ENCODE measurements at places on chromosomes 3 and 15.

- no peak for DNase-seq
These were observed 54.5 kb downstream of the SETD2 start for GRCh38 chr3:47109393-47109792.

- DNase-seq = no peak
These were observed 11.7 kb downstream of the PAQR9 start for GRCh38 chr3:142951794-142952193.

DNA sequence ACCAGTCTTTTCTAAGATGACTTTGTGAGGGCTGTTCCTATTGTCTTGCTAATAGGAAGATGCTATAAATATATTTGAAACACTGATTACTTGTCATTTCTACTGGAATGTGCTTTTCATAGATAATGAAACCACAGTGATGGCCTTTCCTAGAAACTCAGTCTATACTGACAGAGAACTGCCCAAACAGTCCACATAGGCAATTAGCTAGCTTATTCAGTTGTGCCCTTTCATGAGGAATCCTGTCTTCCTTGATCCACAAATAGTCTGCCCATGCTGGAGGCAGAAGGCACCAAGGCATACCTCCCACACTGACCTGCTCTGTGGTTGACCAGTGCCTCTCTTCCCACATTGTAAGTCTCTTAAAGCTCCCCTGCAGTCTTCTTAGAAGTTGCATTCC lies 135.9 kb downstream of the CMSS1 start:
- no peak for DNase-seq

- no peak for DNase-seq
These were observed 126.7 kb upstream of the NR2E3 start for GRCh38 chr15:71683411-71684274.

DNA sequence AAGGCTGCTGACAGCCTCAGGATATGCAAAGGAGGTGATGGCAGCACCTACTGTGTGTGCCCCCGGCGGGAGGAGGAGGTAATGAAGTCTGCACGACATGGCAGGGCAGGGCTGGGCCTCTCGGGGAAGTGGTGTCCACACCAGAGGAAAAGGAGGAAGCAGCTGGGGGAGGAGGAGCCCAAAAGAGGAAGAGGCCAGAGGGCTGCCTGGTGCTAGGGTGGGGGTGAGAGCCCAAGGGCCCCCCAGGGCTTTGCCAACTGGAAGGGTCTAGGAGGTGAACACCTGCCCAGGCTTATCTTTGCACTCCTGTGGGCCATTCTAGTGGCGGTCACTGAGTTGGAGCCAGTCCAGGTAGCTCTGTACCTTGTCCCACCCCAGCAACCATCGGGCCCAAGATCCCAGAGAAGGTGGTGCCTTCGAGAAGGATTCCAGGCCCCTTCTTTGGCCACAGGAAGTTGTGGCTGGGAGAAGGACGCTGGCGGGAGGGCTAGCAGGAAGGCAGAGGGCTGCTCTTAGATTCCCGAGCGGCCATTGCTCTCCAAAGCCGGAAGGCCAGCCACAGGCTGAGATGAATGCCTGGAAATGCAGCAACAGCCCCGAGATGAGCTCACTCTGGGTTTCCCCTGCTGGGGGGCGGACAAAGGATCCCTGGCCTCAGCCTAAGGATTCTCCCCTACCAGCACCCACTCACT lies 7.0 kb downstream of the GNAI2 start:
- DNase-seq = no peak

DNA sequence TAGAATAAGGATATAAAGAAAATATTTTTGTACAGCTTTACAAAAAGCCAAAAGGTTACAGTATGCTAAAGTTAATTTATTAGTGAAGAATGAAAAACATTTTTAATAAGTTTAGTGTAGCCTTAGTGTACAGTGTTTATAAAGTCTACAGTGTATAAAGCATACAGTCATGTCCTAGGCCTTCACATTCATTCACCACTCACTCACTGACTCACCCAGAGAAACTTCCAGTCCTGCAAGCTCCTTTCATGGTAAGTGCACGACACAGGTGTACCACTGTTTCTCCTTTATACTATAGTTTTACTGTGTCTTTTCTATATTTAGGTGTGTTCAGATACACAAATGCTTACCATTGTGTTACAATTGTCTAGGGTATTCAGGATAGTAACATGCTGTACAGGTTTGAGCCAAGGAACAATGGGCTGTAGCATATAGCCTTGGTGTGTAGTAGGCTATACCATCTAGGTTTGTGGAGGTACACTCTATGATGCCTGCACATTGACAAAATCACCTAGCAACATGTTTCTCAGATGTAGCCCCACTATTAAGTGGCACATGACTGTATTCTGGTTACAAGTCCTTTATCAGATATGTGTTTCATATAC lies 197.1 kb upstream of the KBTBD8 start:
- no peak for DNase-seq

DNA sequence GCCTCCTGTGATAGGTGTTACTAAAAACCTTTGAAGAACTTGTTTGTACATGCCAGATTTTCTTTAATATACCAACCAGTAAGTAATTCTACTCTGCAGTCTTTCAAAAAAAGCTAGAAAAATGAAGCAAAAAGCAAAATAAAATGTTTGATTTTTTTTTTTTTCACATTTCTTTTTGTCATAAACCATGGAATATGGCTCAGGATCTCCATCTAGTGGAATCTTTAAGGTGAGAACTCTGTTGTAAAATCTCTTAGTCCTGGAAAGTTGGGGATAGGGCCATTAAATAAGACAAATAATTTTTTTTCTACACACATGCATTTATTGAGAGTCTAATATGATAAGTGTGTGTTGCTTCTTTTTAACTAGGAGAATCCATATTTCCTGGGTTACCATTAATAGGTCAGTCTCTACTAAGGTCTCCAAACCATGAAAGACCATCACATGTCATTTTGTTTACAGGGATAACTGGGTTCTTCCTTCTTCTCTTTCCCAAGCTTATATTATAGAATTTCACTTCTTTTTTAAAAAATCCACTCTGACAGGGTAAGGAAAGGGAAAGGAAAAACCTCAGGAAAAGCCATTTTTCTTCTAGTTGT lies 84.6 kb downstream of the SLC9A9 start:
- no peak for DNase-seq

DNA sequence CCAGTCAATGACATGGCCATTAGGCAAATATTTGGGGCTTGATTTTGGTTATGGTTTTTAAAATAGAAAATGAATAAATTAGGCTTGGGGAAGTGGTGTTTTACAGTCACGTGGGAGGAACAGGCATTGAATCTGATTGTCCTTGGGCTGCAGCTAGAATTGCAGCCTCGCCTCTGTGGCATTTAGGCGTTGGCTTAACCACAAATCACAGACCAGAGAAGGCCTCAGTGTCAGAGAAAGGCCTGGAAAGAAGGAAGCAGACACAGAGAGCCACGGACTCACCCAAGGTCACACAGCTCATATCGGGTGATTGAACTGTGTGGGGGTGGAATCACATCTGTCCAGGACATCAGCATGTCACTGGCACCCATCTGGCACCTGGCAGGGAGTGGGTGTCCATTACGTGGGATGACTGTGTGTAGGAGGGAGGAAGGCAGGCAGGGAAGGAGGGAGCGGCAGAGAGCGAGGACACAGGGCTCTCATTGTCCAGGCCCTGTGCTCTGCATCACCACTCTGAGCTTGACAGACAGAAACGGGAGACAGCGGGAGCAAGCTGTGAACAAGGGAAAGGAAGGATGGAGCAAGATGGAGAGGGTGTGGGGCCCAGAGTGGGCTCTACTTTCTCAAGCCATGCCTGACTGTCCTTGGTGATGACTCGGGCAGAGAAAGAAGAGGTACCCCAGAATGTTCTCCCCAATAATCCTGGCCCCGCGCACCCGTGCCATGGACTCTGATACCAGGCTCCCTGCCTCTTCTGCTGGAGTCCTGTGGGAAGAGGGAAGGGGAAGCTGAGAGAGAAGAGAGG lies 186.4 kb downstream of the FAM43A start:
- DNase-seq = no peak

- DNase-seq = no peak
These were observed 12.5 kb downstream of the TM2D3 start for GRCh38 chr15:101639667-101640066.

GRCh38 chr3:148477375-148477774 lies 220.3 kb upstream of the AGTR1 start:
- DNase-seq = no peak

- DNase-seq = peak; percentile 61
These were observed 92.7 kb downstream of the VGLL4 start for GRCh38 chr3:11551036-11551435.

DNA sequence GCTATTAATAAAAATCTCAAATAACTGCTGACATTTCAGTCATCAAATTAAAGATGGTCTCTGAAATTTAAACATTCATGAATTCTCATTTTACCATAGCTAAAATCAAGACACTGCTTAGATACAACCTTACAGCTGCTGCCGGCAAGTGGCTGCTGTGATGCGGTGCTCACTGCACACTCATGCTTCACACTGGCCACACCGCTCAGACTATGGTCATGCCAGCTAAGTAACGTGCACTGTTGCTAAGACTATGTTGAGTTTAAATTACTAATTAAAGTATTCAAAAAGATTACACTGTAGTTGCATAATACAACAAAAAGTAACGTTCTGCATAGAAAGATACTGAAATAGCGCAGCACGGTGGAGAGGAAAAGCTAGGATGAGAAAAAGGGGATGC lies 12.1 kb downstream of the ATP13A3 start:
- no peak for DNase-seq

- no peak for DNase-seq
These were observed 9.7 kb upstream of the FBLN2 start for GRCh38 chr3:13539292-13539638.

- no peak for DNase-seq
These were observed 81.6 kb downstream of the FBN1 start for GRCh38 chr15:48563934-48564333.

GRCh38 chr3:32956750-32957570 lies 5.5 kb downstream of the CCR4 start:
- no peak for DNase-seq

DNA sequence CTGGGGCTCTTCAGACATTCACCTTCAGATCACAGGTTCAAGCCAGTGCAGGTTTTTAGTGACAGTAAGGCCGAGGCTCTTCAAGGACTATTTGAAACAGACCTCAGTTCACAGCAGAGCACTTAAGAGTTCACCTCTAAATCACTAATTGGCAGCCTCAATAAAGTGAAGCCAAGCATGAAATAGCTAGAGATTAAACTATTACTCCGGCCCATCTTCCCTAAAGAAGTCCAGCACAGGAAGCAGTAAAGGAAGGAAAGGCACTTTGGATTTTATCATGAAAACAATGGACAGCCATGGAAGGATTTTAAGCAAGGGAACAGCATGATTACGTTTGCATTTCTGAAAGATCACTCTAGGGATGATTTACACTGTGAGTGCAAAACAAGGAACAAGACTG lies 27.6 kb upstream of the ARL6 start:
- DNase-seq = no peak
